ENCODE measurements at places on chromosomes 11 and 22. TPM values are rescaled to one million over a fixed set of nuclear protein-coding genes. Genes with fewer than 3 reads are reported as not detected.

The RRAS2 gene
- total RNA-seq: 87.4 TPM

The RCOR2 gene
- total RNA-seq: 70.6 TPM

DNA sequence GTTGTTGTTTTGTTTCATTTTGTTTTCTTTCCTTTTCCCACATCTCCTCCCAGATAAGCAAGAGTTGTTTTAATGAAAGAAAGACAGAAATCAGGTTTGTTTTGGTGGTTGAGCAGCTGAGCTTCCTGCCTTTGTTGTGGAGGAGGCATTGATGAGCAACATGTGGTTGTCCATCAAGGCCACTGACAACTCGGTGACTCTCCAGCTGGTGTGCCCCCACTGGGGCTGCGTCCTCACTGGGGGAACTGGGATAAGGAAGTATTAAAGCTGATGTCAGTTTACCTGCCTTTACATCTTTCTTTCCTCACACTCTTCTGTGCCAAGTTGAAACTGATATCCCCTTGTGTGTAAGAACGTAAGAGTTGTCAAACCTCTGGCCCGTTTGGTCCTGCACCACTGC is 5.9 kb downstream of the VPS26B start:
- no peak for DNase-seq

DNA sequence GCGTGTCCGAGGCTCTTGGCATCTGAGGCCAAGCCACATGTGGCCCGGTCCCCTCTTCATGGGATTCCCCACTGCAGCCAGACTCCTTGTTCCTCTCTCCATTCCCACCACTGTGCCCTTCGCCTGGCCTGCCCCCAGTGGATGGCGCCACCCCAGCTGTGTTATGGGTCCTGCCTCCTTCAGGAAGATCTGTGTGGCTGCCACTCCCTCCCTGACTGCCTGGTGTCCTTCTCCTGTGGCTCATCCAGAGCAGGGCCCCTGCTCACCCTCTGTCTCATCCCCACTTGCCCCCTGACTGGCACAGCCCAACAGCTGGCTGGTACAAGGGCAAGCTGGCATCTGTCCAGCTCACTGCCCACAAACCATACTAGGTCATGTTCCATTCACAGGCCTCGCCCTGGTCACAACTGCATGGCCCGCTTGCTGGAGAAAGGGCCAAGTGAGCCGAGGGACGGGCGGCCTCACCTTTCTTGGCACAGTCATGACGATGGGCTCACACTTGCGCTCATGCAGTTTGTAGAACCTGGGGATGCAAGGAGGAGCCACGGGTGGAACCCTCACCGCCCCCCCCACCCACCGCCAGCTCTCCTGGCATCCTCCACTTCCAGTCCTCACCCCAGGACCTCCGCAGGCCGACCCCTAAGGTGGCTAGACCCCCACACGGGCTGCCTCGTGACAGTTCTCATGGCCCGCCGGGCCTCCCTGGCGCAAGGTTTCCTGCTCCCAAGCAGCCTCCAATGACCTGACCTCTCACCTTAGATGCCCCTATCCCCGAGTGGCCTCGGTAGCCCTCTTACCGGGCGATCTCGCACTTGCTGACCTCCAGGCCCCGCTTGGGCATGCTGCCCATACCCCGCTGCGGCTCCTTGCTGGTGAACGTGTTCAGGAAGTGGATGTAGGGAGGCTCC is 2.1 kb upstream of the PTPRCAP start:
- DNase-seq: no peak

DNA sequence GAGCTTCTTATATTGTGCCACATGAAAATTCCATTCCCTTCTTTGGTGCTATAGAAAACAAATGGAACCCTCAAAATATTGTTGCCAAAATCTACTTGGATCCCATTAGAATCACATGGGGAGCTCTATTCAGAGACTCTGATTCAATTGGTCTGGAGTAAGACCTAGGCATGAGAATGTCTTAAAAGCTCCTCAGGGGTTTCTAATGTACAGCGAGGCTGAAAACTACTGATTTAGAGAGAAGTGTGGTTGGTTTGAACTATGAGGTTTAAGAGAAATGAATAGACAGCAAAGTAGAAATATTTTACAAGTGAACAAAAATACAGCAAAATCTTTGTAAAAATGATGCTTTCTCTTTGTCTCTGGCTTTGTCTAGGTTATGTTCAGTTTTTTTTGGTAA is 514.7 kb downstream of the CNTN5 start:
- DNase-seq: no peak

The DDI1 gene
- not detected for total RNA-seq

All from neural progenitor cell (in vitro differentiated cells).